CD4-positive, alpha-beta T cell (primary cell): ENCODE measurements at places on chromosomes 1 and 21. TPM values are rescaled to one million over a fixed set of nuclear protein-coding genes. Genes with fewer than 3 reads are reported as not detected.

CELA3B gene
- total RNA-seq = not detected

OLIG2 gene
- total RNA-seq = not detected

GRCh38 chr1:31926853-31927660, 11.1 kb downstream of the PTP4A2 start:
- no peak for DNase-seq

DNA sequence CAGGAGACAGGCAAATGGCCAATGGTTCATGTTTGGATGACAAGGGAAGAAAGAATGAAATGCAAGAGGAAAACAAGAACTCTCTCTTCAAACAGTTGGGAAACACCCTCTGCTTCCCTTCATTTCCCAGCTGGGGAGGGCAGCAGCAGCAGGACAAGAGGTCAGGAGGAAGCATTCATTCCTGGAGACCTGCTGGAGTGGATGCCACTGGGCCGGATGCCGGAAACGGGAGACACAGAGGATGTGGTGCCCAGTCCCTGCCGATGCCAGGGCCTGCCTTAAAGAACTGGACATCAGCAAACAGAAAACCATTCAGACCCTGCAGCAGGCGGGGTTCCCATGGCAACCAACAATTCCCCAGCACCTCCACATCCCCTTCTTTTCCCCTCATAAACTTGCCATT, 102.3 kb upstream of the ZNF648 start:
- no peak for DNase-seq

DNA sequence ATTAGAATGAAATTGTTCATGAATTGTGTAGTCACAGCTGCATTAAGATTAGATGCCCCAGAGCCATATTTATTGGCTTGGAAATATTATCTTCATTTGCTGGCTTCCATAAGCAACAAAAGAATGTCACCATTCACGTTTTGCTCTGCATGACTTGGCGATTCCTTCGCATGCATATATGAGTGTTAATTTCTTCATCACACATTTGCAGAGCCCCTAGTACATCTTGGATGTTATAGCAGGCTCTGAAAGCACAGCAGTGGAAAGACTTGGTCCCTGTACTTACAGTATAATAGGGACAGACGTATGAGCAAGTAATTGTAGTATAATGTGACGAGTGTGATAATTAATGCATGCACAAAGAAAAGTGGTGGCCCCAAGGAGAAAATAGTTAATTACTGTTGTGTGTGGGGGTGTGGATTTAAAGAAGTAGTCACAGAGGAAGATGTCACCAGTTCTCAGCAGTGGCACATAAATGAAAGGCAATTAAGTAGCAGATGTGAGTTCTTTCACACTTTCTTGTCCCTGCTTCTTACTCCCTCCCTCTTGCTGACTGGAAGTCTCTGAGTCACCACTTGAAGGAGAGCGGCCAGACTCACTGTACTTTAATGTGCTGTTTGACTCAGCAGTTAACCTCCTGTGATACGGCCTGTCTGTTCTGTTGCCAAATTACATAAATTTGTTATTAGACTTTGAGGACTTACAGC, 21.0 kb downstream of the S100A10 start:
- no peak for DNase-seq

GRCh38 chr1:2449636-2450454, 26.2 kb upstream of the PLCH2 start:
- no peak for DNase-seq

DNA sequence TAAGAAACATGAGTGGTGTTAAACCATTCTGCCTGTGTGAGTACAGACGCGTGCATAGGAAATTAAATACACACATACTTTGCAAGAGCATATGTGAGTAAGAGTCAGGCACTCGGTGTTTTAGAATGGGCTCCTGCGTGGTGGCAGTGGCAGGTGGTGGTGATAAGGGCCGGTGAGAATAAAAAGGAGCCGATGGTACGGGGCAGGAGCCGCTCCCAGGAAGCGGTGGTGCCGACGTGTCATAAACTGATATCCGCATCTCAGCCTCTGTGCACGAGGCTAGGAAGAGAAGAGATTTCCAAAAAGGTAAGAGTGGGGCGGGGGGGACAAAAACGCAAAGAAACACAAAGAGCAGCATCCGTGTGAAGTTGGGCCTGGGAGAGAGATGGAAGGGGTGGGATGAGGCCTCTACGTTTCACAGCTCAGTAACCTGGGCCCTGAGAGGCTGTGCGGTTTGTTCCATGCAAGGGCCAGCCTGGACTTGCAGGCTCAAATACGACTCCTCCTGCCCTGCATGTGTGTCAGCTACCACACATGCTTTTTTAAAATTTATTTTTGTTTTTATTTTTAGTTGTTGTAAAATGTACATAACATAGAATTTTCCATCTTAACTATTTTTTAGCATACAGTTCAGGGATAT, 127.7 kb upstream of the COL6A1 start:
- no peak for DNase-seq

- DNase-seq = no peak
Measured at GRCh38 chr1:17080085-17080759, 26.4 kb upstream of the SDHB start.
